Activated T-helper 1 cell treated with Interleukin-2 at 50 U/mL for 16 hours (primary cell): ENCODE measurements at places on chromosomes 3 and 15.

DNA sequence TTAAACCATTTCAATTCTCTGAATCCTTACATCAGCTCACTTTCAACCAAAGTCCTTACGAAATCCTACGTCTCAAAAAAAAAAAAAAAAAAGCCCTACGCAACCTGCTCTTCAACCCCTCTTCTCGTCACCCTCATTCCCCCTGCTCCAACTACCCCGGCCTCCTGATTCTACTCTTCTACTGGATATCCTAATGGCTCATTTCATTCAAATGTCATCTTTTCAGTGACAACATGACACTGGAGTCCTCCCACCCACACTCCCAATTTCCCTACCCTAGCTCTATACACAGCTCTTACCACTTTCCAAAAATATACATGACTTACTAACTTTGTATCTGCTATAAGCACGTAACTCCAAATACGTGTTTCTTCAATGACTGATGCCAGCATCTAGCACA is 11.5 kb downstream of the UBP1 start:
- no peak for DNase-seq

- no peak for DNase-seq
Observed at GRCh38 chr15:70195587-70196305, 98.0 kb upstream of the TLE3 start.

DNA sequence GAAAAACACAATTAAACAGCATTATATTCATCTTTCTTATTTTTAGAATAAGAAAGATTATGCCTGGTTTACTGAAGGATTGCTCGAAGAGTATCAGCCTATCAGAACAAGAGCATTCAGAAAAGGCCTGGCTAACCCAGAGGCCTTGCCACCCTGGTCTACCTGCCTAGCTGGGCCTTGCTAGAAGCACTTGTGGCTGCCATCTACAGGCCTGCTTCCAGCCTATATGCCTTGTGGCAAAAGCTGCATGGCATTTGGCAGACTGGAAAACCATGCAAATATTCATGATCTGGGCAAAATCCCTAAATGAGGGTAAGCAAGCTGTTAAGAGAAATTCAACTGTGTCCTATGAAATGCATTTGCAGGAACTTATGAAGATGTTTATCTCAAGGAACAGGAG is 9.3 kb upstream of the ATP13A4 start:
- DNase-seq, result no peak

DNA sequence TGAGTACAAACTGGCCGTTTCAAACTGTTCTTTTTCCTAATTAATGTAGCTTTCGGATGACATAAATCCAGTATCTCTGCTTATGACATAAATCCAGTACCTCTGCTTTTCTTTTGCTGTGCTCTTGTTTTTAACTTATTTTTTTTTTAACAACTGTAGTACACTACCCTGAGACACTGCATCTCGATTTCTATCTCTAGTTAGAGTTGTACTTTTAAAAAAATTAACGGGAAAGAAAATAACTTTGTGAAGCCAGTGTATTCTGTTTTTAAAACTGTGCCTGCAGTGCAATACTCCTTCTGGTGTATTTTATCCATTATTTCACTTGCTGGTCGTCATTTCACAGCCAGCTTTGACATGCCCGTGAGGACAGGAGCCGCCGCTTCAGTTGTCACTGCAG is 46.6 kb downstream of the ASB7 start:
- no peak for DNase-seq

- DNase-seq, result no peak
Observed at GRCh38 chr3:46087871-46088270, 60.6 kb upstream of the XCR1 start.

DNA sequence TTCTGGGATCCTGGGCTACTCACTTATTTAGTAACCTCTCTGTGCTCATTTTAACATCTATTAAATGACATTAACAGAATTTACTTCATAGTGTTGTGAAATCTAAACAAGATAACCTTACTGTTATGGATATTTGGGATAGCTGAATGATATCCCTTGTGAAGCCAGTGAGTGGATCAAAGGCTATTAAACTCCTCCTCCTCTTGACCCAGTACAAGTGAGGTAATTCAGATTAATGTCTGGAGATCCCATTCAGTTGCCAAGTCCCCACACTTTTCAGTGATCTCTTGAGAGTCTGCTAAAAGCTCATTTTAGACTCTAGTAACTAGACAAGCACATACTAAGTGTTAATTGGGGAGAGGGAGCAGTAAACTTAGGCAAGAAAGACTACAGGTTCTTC is 2.5 kb upstream of the ANKRD28 start:
- no peak for DNase-seq

GRCh38 chr15:67469680-67470079 is 51.3 kb upstream of the C15orf61 start:
- DNase-seq, result no peak

- no peak for DNase-seq
Observed at GRCh38 chr3:173257797-173258196, 116.8 kb upstream of the SPATA16 start.

DNA sequence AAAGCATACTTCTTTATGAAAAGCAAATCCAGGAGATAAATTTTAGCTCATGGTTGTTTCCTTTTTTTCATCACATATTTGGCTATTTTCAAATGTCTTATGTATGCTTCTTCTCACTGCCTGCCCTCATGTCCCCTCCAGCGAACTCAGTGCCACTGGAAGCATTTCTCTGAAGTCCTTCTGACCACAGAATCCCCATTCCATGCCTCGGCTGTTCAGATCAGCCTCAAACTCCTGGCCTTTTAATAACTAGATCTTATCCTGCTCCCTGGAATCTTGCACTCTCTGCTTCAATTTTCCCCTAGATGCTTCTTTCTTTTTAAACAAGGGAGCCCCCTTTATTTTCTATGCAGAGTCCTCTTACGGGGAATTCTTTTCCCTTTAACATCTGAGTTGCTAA is 10.1 kb downstream of the ETV5 start:
- DNase-seq, result no peak

GRCh38 chr15:44325568-44325967 is 37.0 kb downstream of the GOLM2 start:
- no peak for DNase-seq

GRCh38 chr15:66253418-66254088 is at the start of gene MEGF11:
TSS of gene MEGF11 (minus strand) at chr15:66253750. CDS start at chr15:66128403, 125,347 bp downstream.
- DNase-seq, result no peak

DNA sequence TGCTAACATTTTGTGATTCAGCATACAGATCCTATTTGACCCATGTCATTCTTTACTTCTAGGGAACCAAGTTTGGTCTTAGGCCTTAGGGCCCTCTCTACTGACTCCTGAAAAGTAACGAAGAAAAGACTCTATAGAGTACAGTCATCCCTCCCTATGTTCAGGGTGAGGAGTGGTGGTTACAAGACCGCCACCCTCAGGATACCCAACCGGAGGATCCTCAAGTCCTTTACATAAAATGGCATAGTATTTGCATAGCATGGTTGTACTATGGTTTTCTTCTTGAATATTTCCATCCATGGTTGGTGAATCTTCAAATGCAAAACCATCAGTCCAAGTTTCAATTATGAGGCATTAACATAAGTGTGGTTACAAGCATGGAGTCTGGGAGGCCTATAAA is 327.6 kb downstream of the FGF12 start:
- no peak for DNase-seq

DNA sequence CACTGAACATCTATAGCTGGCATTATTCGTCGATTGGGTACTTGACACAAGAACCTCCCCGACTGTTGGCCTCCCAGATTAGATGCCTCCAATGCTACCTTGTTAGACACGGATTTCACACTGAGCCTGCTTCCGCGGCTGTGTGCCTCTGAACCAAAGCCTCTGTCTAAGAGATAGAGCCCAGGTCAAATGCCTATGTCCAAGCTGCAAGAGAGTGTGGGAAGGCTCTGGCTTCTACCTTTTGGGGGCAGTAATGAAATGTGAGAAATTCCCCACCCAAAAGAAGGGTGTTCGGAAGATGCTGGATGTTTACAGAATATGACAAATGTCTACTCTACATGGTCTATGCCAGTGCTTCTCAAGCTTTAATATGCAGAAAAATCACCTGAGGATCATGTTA is 2.0 kb upstream of the RPUSD2 start:
- DNase-seq, result no peak

DNA sequence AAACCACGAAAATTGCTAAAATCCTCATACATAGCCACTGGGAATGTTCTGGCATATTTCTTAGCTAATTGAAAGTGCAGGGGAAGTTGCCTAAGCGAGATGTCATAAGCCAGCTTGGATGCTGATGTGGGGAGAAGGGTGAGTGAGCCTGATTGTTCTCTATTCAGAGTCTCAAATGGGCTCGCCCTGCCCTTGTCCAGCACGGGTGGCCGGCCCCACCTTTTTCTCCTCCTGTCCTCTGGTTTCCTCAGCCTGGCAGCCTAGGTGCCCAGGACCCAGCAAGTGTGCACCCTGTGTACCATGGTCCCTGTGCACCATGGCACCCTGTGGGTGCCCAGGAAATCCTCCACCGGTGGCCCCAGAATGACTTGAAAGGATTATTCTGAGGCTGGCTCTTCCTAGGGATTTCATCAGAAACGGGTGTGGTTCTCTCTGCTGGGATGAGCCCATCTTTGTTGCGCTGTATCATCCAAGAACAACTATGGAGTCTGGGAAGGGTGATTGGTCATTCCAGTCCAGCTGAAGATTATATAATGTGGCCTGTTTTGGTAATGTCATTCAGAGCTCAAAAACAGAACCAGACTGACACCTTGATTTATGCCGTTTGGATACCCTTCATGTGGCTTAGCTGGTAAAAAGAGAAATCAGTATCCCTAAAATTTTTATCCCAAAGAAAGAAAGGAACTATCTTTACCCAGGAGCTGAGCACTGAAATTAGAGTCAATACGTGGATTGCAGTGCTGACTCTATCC is 150.8 kb upstream of the BHLHE40 start:
- DNase-seq, result no peak

DNA sequence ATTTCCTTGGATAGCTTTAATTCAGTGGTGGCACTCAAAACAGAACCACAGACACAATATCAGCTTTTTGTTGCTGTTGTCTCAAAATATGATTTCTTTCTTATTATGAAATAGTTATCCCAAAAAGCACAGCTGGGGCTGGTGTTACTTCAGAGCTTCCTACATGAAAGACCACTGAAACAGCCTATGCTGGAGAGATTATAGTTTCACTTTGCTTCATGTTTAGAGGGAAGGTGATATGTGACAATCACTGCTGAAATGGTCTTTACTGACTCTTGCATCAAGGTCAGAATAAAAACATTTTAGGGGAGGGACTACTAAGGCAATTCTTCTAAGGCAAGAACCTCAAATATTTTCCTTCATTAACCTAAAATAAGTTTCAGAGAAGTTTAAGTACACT is 190.7 kb downstream of the TNIK start:
- DNase-seq, result no peak

DNA sequence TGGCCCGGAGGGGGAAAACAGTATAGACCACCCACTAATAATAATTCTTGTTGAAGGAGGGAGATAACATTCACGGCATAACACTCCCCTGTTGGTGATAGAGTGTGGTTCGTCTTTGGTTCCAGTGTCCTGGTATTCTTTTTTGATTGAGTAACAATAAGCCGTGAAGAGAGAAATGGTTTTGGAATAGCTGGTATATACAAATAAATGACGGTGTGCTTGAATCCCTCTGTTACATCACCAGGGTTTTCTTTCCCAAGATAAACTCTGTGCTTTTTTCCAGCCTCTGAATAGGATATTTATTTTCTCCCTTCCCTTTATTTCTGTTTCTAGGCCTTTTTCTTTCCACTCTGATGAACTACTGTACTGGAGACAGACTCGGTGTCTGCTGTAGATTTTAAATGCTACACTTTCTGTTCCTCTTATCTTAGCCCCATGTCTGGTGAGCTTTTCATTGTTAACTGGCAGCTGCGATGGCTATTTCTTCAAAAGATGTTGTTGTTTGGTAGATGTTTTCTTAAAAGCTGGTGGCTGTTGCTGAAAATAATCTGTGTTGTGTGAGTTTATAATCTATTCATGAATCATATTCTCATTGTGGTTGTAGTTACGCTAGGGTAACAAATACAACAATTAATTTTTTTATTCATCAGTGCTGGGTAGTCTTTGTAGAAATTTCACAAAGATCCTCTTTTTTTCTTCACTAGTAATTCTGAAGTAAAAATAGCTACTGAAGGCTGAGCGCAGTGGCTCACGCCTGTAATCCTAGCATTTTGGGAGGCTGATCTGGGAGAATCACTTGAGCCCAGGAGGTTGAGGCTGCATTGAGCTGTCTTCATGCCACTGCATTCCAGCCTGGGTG is 15.5 kb upstream of the SCAANT1 start:
- DNase-seq, result no peak

DNA sequence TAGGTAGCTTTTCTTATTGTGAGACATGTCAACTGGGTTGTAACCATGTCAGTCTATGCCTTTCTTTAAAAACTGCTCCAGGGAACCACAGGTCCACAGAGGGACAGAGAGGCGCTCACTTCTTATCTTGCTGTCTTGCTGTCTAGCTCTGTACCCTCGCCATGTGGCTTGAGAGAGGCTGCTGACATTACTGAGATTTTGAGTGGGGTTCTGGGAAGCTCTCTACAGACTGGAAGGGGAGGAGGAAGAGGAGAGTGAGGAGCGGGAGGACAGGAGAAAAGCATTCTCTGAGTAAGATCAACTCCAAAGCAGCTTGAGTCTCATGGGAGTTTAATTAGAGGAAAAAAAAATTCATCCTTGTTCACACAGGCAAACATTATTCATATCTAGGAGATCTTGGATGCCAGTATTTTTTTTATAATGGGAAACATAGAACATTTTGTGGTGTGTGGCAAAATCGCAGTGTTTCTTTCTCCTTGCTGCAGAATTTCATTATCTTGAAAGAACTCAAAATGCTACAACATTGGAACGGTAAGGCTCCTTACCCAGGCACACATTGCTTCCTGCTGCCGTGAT is 1037.0 kb upstream of the NR2F2 start:
- DNase-seq, result no peak

DNA sequence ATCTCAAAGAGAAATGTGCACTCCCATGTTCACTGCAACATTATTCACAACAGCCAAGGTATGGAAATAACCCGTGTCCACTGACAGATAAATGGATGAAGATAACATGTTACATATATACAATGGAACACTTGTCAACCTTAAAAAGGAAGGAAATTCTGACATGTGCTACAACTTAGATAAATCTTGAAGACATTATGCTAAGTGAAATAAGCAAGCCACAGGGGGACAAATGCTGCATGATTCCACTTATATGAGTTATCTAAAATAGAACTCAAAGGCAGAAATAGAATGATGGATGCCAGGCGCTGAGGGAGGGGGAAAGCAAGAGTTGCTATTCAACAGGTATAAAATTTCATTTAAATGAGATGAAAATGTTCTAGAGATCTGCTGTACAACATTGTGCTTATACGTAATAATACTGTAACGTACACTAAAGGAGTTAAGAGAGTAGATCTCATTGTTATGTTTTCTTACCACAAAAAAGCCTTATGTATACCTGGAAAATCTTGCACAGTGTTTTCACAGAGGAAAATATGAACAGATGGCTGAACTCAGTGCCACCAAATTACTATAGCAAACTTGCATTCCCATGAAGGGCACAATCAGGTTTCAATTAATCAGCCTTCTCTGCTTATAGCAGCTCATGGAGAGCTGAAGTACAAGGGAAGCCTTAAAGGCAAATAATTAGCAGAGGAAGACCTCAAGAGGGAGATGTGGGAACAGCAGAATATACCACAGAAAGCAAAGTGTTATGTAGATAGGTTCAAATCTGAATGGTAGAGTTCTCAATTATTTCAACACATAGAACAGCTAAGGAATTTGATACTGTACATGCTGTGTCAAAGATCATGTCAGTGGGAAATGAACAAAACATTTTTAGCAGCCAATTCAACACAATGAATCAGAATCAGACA is 8.1 kb upstream of the VPS39 start:
- no peak for DNase-seq

GRCh38 chr3:113183748-113184661 is 27.4 kb upstream of the BOC start:
- no peak for DNase-seq

- DNase-seq, result peak; percentile 46
Observed at GRCh38 chr3:197750396-197750831, 731 bp downstream of the FYTTD1 start.
